ENCODE measurements at places on chromosomes 6 and 20.

GRCh38 chr20:58646703-58647102, 4.4 kb upstream of the STX16 start:
- no peak for DNase-seq

GRCh38 chr6:160300076-160300695, 41.6 kb upstream of the SLC22A2 start:
- no peak for DNase-seq

- DNase-seq = no peak
These were observed 12.9 kb upstream of the WFDC2 start for GRCh38 chr20:45456632-45457031.

DNA sequence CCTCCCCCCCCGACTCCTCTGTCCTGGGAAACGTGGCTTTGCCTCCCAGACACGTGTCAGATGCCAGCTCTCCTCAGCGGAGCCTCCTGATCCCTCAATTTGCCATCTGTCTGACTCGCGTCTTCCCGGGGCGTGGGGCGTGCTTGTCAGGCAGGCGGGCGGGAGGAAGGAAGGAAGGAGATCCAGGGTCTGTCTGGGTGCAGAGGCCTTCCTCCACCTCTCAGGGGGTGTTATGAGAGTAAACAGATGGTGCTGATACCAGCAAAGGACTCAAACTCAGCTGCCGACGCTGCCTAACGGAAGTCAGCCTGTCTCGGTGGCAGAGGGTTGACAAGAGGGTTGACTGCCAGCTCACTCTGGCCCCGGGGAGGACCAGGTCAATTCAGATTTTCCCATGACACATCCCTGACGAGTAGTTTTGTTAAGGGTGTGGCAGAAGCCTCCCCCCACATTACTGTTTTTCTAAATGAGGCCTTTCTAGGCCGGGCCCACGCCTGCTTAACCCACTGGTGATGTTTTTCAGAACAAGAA, 17.0 kb downstream of the UQCC2 start:
- DNase-seq = peak; percentile 27

DNA sequence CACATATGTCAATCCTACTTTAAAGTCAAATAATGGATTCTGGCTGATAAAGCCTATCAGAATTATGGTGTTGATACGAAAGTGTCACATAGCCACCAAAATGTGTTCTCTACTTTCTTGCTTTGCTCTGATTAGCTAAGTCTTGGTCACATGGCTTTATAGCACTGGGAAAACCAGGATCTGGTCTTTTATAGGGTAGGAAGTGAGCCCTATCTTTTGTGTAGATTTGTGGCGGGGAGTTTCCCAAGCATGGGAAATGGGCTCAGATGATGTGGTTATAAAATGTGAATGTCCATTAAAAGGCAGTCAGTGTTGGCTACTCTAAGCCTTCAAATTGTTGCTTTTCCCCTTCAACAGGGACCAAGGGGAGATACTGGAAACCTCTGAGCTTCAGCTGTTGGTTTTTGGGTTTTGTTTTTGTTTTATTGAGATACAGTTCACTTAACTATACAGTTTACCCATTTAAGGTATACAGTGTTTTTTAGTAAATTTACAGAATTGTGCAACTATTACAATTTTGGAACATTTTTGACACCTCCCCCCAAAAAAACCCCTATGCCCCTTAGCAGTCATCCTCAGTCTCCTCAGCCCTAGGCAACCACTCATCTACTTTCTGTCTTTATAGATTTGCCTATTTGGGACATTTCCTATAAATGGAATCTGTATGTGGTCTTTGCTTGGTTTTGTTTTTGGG, 12.2 kb downstream of the RRP36 start:
- DNase-seq = no peak

DNA sequence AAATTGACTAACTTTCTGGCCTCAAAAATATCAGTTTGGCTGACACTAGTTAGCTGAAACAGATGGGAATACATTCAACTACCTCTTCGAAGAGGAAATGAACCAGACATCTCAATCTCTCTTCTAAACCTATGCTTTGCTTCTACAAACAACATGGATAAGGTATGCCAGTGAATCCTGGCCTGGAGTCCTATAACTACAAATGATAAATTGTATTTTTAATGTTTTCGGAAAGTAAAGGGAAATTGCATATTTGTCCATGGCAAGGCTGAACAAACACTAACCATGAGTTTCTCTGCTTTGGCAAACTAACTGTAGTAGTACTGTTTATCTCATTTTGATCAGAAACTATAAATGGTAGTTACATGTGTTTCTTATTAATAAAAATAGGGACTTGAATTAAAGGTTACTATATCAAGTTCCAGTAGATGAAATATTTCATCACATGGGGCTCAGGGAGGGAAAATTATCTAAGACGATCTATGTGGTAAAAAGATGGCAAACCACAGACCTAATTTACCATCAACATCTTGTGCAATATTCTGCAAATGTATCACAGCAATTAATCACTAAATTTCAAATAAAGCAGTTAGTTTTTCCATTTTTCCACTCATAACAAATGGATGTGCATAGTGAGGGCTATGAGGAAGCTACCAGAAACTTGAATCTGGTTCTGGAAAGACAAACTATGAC, 76.8 kb downstream of the COL12A1 start:
- DNase-seq = no peak

DNA sequence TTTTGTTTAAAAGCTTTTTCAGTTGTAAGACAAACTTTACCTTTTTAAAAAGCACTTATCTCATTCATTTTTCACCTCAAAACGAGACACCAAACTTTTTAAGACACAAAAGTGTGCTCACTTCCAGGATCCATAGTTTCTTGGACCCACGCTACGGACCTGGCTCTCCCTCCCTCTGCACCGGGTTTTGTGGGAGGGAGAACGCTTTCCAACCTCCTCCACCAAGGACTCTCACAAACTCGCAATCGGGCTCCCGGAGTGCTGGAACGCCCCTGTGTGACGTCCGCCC, 436 bp downstream of the CAGE1 start:
- no peak for DNase-seq

GRCh38 chr6:63558278-63558677, 14.0 kb upstream of the LOC128125822 start:
- no peak for DNase-seq

GRCh38 chr20:33172781-33173180, 4.8 kb downstream of the BPIFA2 start:
- no peak for DNase-seq

DNA sequence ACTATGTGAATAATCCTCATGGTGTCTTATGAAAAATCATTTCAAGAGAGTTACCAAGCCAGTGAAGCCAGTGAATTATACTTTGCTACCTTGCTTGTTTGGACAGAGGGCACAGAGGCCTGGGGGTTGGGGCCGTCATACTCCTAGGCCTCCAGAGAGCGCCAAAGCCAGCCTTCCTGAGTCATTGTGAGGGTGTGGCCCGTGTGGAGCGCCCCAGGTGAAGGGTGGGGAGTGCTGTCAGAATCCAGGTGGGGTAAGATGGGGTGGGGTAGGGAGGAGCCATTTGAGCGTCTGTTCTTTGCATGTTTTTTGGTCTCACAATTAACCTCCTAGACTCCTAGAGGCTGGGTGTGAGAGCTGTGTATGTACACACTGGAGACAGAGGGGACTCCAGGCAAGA, 71.1 kb downstream of the PERP start:
- no peak for DNase-seq

DNA sequence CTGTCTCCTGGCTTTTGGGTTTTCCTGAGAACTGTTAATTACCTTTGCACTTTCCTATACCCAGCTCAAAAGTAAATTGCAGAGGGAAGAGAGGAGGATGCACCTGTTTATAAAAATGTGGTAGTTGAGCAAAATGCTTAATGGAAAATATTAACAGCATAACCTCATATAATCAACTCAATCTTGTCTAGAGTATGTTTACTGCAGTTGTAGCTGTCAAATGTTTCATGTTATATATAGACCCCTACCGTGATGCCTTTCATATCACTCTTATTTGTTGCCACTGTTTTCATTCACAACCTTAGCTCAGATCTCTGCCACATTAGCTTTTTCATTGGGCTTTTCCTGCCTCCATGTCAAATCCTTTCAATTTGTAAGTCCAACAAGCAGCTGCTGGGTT, 36.0 kb downstream of the ANKRD6 start:
- no peak for DNase-seq

DNA sequence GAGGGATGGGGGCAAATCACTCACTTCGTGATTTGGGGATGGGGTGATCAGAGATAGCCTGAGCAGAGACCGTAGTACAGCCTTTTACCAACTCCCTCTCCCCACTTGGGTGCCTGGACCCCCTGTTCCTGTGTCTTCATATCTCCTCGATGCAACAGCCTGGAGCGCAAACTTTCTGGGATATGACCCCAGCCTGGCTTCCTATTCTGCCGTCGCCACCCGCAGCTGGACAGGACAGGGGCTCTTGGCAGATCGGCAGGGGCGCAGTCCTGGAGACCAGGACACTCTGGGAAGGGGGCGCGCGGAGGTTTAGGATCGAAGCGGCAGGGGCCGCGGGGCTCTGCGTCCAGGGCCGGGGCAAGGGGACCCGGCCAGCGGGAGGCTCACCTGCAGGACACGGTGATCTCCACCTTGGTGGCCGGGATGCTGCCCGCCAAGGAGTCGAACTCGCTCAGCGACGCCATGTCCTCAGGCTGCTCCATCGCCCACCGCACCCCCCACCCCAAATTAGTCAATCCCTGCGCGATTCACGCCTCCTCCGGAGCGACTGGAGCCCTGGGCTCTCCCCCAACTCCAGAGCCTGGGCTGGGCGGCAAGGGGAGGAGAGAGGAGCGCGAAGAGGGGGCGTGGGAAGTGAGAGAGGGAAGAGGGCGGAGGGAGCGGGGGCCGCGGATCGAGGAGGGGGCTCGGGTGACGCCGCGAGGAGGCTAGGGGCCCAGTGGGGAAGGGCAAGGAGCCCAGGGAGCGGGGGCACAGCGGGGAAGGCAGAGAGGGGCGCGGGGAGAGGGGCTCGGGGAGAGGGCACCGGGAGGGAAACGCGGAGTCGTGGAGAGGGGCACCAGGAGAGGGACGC, at the start of gene CPNE5:
CPNE5 (minus strand) TSS at position 549 of the 853 bp plus-strand sequence; CDS start at position 482, 67 bp downstream.
- DNase-seq = no peak

DNA sequence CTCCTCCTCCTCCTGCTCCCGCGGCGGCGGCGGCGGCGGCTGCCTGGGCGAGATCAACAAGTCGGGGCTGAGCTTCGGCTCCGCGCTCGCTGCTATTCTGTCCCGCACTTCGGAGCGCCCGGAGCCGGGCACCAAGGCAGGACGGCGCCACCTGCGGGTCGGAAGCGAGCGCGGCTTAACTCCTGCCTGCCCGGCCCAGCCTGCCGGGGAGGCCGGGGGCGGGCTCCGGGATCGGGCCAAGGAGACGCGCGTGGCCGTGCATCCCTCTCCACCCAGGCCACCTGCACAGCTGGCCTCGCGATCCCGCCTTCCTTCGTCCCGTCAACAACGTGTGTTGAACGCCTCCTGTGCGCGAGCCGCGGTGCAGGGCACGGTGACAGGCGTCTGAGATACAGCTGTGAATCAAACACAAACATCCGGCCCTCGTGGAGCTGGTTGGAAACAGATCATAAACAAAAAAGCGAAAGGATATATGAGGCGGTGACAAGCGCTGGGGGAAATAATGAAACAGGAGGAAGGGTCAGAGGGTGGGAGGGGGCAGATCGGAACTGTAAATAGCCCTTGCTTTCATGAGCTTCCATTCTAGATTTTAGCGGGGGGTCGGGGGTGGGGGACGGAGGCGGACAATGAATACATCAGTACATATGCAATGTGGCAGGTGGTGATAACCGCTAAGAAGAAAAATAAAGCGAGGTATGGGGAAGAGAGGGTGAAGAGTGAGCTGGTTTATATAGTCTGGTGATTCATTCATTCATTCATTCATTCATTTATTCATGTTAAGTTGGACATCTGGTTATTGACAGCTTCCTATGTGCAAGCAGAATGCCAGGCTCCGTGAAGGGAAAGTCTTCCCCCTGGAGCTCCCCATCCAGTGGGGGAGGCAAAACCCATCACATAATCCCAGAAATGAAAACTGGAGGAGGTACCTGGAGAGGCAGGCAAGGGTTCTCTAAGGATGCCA, 2.0 kb upstream of the KCNB1 start:
- peak; percentile 27 for DNase-seq

DNA sequence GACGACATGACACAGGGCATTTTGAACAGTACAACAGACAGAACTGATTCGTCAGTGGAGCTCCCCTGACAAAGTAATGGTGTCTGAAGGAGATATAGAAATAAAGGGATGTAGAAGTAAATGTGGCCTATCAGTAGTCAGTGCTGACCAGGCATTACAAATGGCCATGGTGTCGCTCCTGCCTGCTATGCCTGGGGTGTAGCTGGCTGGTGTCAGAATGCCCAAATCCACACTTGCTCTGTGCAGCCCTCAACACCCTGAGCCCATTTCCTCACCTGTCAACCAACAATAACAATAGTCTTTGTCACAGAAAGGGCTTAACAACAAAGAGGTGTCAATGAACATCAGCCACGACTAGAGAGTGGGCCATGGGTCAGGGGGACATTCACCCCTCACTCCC, 53.2 kb downstream of the MAP3K5 start:
- DNase-seq = no peak

DNA sequence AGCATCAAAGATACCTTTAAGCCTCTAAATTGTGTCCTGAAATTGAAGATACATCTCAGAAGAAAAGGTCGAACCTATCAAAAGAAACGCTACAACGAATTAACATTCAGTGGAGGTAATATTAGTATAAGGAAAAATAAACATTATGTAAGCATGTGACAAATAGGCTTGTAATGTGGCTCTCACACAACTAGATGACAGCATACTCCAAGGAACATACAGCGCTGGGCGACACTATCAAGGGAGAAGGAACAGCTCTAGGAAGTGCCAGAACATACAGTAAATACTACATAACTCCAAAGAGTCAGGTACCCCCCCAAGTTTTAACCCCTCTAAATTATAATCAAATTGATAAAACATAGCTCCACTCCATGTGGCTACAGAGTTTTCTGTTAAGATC, 103.5 kb downstream of the LAMP5 start:
- no peak for DNase-seq

DNA sequence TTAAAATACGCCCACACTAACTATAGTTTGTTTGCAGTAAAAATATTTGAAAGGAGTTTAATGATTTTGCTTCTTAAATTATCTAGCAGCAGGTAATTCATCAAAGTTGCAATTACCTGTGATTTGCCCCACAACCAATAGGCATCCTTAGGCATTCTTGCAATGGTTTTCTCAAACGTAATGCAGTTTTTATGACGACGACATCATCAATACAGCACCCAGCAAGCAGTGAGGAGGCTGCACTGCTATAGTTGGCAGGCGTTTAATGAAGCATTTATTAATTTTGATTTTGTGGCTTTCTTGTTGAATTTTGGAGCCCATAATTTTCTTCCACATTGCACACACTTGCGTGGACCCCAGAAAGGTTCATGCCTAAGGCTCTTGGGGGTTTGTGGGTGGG, 28.1 kb upstream of the APCDD1L start:
- DNase-seq = no peak

DNA sequence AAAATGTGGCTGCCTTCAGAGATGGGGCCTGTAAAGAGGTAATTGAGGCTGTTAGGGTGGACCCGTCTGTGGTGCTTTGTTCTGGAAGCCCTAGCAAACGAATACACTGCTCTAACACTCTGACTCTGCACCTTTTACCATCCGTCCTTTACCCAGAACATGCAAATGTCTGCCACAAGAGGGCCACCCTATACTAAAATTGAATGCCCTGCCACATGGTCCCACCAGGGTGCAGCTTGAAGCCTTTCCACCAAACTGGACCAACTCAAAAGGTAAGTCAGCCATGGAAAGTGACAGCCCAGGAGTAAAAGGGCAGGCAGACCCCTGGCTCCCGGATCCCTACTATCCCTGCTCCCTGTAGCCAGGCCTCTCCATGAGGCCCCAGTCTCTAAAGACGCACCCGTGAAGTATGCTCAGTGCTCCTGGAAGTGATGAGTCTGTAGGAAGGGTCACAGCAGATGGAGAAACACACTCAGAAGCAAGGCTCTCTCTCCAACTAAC, 5.8 kb upstream of the BFSP1 start:
- peak; percentile 23 for DNase-seq

Data from stimulated activated CD4-positive, alpha-beta T cell treated with anti-CD3 and anti-CD28 coated beads, Interleukin-1b, Interleukin-23, amount 100 ng/mL, for 1 hour (primary cell).